ENCODE measurements at places on chromosomes 3 and 15.

GRCh38 chr15:51866161-51866560 lies 36.7 kb downstream of the TMOD3 start:
- H3K4me1 ChIP-seq, result peaks cover 16% of the 10 kb centered on the region
- no peaks in the 10 kb centered on the region for H3K27me3 ChIP-seq

GRCh38 chr3:43010638-43011037 lies 31.5 kb downstream of the GASK1A start:
- no peak for DNase-seq
- no peak overlapping the region for H3K27ac ChIP-seq
- no peak overlapping the region for H3K4me3 ChIP-seq
- no peaks in the 10 kb centered on the region for H3K27me3 ChIP-seq
- H3K36me3 ChIP-seq, result no peaks in the 10 kb centered on the region

DNA sequence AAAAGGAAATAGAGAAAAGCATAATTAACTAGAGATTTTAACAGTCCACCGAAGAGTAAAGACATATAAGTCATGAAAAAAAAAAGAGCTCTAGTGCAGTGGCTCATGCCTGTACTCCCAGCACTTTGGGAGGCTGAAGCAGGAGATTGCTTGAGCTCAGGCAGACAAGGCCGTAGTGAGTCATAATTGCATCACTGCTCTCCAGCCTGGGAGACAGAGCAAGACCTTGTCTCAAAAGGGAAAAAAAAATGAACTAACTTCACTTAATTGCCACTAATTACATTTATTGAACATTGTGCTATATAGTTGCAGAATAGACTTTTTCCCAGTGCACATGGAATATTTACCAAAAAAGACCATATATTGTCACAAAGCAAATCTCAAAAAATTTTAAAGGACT lies 221.8 kb downstream of the CBLB start:
- peaks cover 5% of the 10 kb centered on the region for H3K36me3 ChIP-seq
- no peak for DNase-seq
- no peaks in the 10 kb centered on the region for H3K27me3 ChIP-seq
- H3K4me3 ChIP-seq, result no peak overlapping the region
- no peak overlapping the region for H3K27ac ChIP-seq

GRCh38 chr3:191761906-191762305 lies 300.9 kb downstream of the PYDC2 start:
- no peaks in the 10 kb centered on the region for H3K27me3 ChIP-seq
- no peak for DNase-seq
- H3K4me3 ChIP-seq, result no peak overlapping the region
- H3K4me1 ChIP-seq, result no peaks in the 10 kb centered on the region

DNA sequence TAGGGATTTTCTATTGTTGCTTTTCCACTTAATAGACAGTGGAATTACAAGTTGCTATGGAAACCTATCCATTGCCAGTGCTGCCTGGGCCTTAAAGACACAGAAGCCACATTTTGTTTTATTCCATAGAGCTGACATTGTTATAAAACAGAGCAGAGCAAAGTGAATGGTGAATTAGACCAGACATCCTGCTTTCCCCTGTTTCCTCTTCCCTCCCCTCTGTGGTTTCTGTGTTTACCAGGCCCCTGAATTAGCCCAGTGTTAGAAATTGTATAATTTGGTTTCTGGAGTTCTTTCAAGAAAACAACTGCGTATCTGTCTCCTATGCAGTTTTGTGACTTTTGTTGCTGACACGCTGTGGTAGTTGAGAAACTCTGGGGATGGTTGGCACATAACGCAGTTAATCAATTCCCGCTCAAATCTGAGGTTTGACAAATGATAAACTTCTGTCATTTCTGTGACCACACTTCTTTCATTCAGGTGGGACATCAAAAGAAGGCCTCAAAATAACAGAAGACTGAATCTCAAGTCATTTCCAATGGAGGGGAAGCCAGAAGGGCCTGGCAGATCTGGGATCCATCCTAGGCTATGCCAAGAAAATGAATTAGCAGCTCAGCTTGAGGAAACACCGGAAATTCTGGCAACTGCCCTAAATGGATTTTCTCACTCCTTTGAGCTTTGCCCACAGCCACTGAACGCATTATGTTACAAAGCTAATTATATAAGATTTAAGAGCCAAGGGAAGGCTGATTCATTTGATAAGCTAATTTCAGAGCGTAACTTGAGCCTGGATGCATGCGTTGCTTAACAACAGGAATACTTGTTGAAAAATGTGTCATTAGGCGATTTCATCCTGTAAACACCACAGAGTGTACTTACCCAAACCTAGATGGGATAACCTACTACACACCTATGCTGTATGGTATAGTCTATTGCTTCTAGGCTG lies 46.9 kb downstream of the NR1D2 start:
- H3K4me1 ChIP-seq, result peaks cover 30% of the 10 kb centered on the region
- no peaks in the 10 kb centered on the region for H3K27me3 ChIP-seq

GRCh38 chr3:195537995-195538394 lies 5.1 kb downstream of the PPP1R2 start:
- H3K27ac ChIP-seq, result peak overlapping the region; percentile 85
- no peaks in the 10 kb centered on the region for H3K27me3 ChIP-seq
- peak; percentile 60 for DNase-seq
- no peak overlapping the region for H3K4me3 ChIP-seq

- peaks cover 4% of the 10 kb centered on the region for H3K4me1 ChIP-seq
- H3K27me3 ChIP-seq, result no peaks in the 10 kb centered on the region
- H3K27ac ChIP-seq, result peak overlapping the region; percentile 33
Observed at GRCh38 chr3:158465074-158465473, 105.9 kb upstream of the MLF1 start.

GRCh38 chr3:27633224-27633545 lies 88.9 kb downstream of the EOMES start:
- no peak overlapping the region for H3K27ac ChIP-seq
- DNase-seq, result no peak
- H3K4me1 ChIP-seq, result peaks cover 9% of the 10 kb centered on the region
- H3K36me3 ChIP-seq, result no peaks in the 10 kb centered on the region

DNA sequence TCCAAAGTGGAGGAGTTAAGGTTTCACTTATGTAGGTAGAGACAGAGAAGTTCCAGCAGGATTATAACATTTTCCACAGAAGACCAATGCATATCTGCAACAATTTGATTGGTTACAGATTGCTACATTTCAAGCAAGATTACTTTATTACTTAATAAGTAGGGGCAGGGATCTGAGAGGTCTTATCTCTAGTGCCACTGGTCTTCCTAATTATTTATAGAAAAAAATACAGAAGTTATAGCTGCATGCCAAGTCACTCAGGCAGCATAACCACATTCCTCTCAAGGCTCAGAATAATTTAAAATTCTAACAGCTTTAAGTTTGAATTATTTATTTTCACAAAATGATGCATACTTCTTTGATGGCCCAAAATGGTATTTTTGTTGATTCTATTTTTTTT lies 30.5 kb downstream of the RAD54L2 start:
- H3K4me3 ChIP-seq, result no peak overlapping the region
- no peaks in the 10 kb centered on the region for H3K27me3 ChIP-seq
- no peak overlapping the region for H3K27ac ChIP-seq
- no peaks in the 10 kb centered on the region for H3K36me3 ChIP-seq
- H3K4me1 ChIP-seq, result peaks cover 30% of the 10 kb centered on the region

GRCh38 chr3:40938591-40938990 lies 260.7 kb upstream of the CTNNB1 start:
- no peak for DNase-seq
- H3K27me3 ChIP-seq, result no peaks in the 10 kb centered on the region
- no peak overlapping the region for H3K27ac ChIP-seq
- H3K4me3 ChIP-seq, result no peak overlapping the region

DNA sequence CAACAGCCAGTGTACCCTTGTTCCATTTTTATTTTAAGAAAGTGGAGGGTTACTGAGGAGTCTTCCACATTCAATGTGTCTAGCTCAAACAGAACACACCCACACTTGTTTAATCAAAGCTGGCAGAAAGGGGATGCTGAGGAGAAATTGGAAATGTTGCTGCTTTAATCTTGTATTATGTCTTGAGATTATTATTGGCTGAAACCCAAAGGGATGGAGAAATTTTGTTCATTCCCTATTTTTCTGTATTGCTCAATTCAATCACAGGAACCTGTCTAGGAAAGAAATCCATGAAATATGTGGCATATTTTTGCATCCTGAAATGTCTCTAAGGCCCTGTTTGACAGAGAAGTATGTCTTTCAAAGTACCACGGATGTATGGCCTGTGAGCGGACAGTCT lies 238.0 kb downstream of the MYRIP start:
- H3K4me3 ChIP-seq, result no peak overlapping the region
- no peaks in the 10 kb centered on the region for H3K4me1 ChIP-seq
- no peak overlapping the region for H3K27ac ChIP-seq

DNA sequence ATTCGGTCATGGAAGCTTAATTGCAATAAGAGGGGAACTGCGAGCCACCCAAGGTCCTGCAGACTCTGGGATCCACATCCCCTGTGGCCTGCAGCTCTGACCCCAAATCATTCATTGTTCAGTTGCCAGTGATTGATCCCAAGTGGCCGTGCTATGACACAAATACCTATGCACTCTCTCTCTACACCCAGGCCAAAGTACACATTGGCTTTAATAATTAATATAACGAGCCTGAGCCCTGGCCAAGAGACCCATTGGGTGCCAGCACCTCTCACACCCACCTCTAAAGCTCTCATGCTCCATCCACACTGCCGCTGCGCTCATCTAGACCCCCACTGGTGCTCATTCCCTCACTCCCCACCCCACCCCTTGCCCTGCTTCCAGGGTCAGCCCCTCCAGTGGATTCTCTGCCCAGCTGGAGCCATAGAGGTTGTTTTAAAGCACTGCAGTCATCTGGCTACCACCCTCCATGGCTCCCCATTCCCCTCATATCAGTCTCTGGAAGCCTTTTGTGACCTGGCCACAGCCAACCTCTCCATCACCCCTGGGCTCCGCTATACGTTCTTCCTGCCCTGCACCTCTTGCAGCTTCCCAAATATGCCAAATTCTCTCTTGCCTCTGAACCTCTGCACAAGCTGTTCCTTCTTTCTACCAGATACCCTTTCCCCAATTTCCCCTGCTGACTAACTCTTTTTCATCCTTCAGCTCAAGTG lies 37.7 kb upstream of the SLC6A6 start:
- no peak for DNase-seq
- peaks cover 25% of the 10 kb centered on the region for H3K27me3 ChIP-seq
- H3K4me1 ChIP-seq, result no peaks in the 10 kb centered on the region
- no peak overlapping the region for H3K4me3 ChIP-seq
- H3K27ac ChIP-seq, result no peak overlapping the region

Measured in naive B cell (primary cell).